Upper lobe of left lung (tissue), 6 donors: ENCODE measurements at places on chromosomes 7 and 10. TPM values are rescaled to one million over a fixed set of nuclear protein-coding genes. Genes with fewer than 3 reads are reported as not detected.

Gene SHH
- total RNA-seq: 6.1 TPM

GRCh38 chr7:24924375-24924774, 55.6 kb downstream of the OSBPL3 start:
- DNase-seq: no peak

Gene FKBP9
- total RNA-seq: 119 TPM

DNA sequence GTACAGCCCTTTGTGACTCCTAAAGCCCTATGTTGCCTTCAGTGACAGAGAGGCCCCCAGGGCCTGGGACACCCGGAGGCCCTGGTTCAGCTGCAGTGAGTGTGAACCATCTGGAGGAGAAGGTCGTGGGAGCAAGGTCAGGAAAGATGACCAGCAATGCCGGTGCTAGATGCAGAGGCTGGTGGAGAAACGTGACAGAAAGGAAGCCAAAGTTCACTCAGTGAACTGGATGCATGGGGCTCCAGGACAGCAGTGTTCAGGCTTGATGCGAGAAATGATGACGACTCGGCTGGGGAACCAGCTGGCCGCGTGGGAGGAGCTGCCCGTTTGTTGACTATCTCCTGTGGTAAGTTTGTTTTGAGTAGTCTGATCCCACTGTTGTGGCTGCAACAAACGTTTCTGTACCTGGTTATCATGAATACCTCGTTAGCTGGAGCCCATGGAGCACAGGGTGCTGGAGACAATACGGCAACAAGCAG, 54.1 kb upstream of the MKRN1 start:
- DNase-seq: no peak

Gene FRMPD2
- 2.8 TPM for total RNA-seq
